ENCODE measurements at places on chromosomes 6 and 20. TPM values are rescaled to one million over a fixed set of nuclear protein-coding genes. Genes with fewer than 3 reads are reported as not detected.

Gene HLA-DPB1
- total RNA-seq: 32.3 TPM

Gene KCNK16
- total RNA-seq: 7.9 TPM

Gene PPP1R11
- total RNA-seq: 17.9 TPM

Gene MCCD1
- not detected for total RNA-seq

Gene HBS1L
- total RNA-seq: 41.3 TPM

Gene OPRL1
- total RNA-seq: 0.87 TPM

Gene PEX6
- 24.3 TPM for total RNA-seq

DNA sequence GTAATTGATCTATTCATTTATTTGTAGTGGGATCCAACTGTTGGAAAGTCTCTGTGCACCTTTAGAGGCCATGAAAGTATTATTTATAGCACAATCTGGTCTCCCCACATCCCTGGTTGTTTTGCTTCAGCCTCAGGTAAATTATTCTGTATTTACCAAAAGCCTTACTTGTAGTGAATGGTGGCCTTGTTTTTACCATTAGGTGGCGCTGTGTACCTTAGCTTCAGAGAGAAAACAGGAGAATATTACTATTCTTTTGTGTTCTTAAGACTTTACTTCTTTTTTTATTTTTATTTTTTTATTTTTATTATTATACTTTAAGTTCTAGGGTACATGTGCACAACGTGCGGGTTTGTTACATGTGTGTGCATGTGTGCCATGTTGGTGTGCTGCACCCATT lies 23.7 kb downstream of the PEX7 start:
- DNase-seq: no peak

- DNase-seq: no peak
These were observed 93.2 kb upstream of the ZNF184 start for GRCh38 chr6:27565839-27566779.

- DNase-seq: peak; percentile 34
These were observed 219.8 kb upstream of the ARID1B start for GRCh38 chr6:156557251-156557910.

DNA sequence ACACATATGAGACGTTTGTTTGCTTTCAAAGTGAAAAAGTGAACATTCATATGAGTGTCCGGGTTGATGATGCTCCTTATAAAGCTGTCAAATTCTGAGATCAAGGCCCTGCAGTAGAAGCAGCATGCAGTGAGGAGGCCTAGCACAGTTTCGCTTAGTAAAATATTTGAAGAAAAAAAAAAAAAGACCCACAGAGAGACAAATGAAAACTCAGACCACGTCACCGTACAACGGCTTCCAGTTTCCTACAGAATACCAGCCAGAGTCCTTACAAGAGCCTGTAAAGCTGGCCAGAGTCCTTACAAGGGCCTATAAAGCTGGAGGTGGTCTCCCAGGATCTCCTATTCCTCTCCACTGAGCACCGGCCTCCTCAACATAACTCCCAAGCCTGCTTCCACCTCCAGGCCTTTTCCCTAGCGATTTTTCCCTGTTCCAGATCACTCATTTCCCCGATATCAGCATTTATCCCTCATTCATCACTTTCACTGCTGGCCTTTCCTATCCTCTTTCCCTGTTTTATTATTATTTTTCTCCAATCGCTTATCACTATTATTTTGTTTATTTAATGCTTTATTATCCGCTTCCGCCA lies 1.5 kb upstream of the HMGN4 start:
- no peak for DNase-seq

DNA sequence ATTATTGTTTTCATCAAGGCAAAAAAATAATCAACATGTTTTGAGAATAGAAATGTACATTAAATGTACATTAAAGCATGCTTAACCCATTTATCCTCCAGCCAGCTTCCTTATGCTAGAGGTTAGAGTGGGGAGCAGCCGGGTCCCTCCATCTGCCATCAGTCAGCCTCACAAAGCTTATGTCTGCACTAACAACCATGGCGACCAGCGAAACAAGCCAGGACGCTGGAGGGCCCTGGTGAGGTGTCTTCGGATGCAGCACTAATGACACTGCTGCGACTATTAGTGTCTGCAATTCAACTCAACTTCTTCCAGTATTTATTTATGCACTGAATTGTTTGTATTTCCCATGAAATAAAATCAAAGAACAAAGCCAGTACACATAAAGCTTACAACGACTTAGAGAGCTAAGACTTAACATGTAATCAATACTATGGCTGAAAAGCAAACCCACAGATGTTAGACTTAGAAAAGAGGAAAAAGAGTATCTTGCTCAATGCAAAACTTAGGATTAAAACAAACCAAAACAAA lies 6.8 kb downstream of the CLDN20 start:
- DNase-seq: no peak

DNA sequence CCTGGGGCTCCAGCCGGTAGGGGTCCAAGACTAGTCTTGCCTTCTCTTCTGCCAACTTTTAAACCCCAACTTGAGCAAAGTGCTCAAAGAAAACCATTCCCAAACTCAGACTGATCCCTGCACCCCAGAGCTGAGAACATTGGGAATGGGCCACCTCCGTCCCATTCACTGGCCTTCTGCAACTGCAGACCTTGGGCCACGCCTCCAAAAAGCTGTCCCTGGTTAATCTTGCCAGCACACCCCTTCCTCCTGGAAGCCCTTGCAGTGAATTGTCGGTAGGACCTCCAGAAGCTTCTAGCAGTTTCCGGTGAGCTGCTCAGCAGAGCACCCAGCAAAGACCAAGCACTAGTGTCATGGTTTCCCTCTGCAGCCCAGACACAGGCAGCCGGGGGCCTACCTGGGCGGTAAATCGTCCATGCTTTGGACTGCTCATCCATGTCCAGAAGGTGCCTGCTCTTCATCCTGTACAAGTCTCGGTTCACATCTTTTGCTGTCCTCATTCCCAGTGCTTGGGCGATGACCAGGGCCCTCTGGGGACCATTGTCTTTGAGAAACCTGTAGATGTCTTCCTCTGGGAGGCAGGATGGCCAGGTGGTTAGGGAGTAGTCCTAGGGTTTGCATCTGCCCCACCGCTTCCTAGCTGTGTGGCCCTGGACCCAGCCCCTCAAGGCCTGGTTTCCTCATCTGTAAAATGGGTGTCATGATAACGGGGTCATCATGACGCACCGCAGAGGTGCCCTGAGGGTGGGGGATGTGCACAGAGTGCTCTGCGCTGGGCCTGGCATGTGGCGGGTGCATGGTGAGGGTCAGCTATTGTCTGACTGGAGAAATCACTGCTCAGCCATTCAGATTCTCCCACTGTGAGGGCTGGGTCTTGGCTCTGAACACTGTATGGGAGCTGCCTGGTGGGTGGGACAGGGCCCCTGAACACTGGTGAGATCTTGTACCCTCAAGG lies 5.5 kb downstream of the ZBP1 start:
- no peak for DNase-seq

- DNase-seq: no peak
These were observed 60.4 kb downstream of the DOK5 start for GRCh38 chr20:54535746-54536145.

GRCh38 chr20:33407251-33407650 lies 5.9 kb upstream of the CDK5RAP1 start:
- no peak for DNase-seq

- no peak for DNase-seq
These were observed 71.4 kb upstream of the BACH2 start for GRCh38 chr6:90368001-90368400.

GRCh38 chr6:133977983-133978895 lies 25.2 kb downstream of the TBPL1 start:
- no peak for DNase-seq

GRCh38 chr6:44626616-44627015 lies 239.1 kb downstream of the CDC5L start:
- DNase-seq: no peak

- peak; percentile 58 for DNase-seq
These were observed 16.3 kb downstream of the LRRC1 start for GRCh38 chr6:53811082-53811481.

DNA sequence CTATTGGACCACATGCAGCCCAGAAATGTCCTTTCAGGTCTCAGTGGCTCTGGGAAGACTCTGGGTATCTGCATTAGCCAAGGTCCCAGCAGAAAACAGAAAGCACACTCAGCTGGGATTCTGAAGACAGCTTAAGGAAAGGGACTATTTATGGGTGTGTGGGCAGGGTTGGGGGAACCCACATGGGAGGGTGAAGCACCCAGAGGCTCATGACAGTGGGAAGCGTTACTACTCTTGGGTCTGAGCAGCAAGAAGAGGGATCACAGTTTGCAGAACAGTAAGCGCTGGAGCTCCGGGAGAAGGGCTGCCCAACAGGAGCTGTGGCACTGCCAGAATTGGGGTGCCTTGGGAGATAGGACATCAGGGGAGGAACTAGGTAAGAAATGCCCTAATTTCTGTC lies 12.4 kb upstream of the CDC5L start:
- DNase-seq: no peak

DNA sequence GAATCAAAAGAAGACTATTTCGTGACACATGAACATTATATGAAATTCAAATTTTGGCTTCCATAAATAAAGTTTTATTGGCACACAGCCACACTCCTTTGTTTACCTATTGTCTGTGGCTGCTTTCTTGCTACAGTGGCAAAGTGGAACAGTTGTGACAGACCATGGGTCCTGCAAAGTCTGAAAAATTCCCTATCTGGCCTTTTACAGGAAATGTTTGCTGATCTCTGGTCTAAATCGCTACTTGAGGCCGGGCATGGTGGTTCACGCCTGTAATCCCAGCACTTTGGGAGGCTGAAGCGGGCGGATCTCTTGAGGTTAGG lies 23.1 kb upstream of the PREX1 start:
- DNase-seq: no peak

DNA sequence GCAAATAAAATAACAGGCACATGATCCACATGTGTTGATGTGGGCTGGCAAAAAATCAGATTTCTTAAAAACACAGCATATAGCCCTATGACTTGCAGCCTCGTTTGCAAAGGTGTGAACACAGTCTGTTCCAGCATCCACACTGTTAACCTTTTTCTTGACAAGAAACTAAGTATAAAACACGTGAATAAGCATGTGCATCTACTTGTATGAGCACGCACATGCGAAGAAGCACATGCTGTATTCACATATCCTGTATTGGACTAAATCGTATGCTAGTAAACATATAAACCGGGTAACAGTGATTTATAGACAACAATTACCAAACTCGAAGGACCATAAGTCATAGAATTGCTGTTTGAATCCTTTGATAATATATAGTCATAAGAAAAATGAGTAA lies 218.7 kb downstream of the HDGFL1 start:
- DNase-seq: no peak

DNA sequence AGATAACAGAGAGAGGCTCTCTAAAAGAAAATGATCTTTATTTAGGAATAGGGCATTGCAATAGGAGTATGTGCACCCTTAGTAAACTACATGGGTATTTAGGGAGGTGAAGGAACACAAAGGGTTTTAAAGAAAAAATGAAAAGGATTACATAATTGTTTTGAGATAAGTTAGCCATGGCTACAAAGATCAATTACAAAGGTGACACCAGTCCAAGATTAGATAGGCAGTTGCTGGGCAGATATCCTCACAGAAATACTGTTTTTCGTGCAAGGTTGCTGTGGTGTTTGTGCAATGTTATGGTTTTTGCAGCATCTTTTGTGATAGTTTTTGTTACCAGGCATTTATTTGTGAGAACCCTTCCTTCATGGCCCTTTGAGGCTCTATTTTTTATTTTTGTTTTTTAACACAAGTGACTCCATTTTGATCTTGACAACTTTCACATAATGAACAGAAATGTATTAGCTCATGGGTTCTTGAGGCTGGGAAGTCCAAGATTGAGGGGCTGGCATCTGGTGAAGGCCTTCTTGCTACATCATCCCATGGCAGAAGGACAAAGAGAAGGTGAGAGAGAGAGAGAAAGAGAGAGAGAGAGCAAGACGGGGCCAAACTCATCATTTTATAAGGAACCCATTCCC lies 5.6 kb upstream of the CCNC start:
- no peak for DNase-seq

- no peak for DNase-seq
These were observed 437 bp downstream of the CD40 start for GRCh38 chr20:46118481-46119020.

DNA sequence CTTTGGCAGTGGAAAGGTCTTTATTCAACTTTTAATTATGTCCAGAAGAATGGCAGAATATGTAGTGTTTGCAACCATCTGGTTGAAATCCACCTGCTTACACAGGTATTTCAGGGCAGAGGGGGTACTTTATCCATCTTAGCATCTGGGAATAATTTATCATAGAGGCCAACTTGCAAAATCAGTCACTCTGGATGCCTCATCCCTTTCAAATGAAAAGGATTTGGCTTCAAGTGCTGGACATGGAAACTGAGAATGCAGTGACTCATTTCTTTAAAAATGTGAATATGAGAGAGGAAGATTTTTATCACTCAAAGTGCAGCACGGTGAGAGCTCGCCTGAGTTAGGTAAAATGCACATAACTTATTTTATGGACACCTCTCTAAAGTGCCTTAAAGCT lies 758.3 kb downstream of the KIF16B start:
- DNase-seq: no peak

DNA sequence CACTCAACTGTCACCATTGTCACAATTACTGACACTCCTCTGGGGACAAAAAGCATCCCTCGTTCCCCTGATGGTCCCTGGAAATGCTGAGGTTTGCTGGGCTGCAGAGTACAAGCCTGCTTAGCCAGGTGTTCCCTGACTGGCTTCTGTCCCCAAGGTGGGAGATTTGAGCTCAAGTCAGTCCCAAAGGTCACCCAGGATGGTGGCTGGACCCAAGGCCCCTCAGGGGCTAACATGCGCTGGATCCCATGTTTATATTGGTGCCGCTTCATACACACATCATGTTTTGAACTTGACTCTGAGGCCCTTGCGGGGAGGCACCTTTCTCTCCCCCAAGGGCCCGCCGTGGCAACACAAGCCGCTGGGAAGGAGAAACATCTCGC lies 44.2 kb downstream of the PMEPA1 start:
- peak; percentile 30 for DNase-seq

Data from pancreas (tissue), 10 donors.